COLO829 (cell line): ENCODE measurements at places on chromosomes 11 and 22.
A peak's percentile ranks its signal among the peaks of the same experiment; 100 is the strongest.

DNA sequence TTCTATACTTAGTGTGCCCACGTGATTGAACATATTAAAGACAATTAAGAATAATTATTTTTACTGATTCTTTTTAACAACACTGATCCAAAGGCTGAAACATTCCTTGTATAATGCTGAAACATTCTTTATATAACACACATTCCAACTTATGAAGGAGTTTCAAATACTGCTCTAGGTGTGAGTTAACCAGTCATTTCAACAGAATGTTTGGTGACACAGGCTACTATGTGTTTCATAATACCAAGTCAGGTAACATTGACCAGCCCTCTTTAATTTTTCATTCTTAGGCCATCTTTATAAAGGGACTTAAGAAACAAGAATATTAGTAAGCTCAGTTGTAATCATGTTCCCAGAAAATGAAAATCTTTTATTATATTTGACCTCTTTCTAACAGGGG, 136.6 kb downstream of the ELP4 start:
- no peak for DNase-seq

DNA sequence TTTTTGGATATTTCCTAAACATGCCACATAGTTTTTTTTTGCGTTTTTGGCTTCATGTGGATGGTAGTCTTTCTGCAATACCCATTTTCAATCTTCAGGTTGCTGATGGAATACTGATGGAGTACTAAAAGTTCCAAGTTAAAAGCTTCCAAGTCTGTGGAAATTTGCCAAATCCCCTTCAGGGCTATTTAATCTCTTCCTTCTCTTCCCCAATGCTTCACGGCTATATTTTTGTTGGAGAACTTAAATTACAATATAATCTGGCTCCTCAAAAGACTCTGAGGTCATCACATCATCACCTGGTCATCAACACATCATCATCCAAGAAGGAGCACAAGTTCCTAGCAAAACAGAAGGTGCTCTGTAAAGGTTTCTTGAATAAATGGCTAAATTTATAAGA, 881.0 kb upstream of the TENM4 start:
- no peak for DNase-seq

DNA sequence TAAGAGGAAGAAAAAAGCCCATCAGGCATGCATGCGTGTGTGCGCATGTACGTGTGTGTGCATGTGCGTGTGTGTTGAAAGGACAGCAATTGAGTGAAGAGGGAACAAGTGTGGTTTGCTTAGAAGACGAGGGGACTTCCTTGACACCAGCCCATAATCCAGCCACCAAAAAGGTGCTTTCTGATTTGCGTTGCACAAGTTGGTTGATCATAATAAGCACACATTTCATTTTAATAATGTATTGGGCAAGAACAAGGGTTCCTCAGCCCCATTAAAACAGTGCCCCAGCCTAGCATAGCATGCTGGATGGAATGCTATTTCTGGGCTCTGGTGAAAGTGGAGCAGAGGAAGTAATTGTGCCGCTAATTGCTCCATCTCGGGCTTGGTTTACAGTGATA, 493.2 kb downstream of the MIAT start:
- DNase-seq = no peak

GRCh38 chr22:43951391-43951790, 3.9 kb upstream of the SAMM50 start:
- DNase-seq = no peak

GRCh38 chr11:115944596-115944995, 440.4 kb upstream of the CADM1 start:
- no peak for DNase-seq

GRCh38 chr22:44128958-44129618, 51.6 kb upstream of the PARVG start:
- no peak for DNase-seq

DNA sequence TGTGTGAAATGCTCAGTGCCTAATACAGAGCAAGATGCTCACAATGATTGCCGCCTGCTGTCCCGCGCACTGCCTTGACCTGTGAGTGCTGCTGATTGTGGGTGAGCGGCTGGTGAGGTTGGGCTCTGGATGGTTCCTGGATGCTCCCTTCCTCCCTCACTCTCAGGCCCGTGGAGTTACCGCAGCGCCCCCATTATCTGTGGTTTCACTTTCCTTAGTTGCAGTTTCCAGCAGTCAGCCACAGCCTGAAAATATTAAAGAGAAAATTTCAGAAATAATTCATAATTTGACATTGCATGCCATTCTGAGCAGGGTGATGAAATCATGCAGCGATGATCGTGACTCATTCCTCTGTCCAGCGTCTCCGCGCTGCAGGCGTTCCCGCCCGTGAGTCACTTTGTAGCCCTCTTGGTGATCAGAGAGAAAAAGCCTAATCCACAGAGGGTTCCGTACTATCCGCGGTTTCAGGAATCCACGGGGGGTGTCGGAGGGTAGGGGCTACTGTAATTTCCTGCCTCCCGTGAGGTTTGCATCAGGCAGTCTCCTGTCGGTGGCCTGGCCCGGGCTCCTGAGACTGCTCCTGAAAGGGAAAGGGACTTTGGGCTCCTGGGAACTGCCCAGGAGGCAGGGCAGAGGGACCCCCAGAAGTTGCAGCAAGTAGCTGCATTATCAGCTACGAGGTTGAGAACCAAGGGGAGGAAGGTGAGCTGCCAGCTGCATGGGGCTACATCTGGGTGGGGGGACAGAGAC, 10.6 kb downstream of the RPL3 start:
- DNase-seq = peak; percentile 81

DNA sequence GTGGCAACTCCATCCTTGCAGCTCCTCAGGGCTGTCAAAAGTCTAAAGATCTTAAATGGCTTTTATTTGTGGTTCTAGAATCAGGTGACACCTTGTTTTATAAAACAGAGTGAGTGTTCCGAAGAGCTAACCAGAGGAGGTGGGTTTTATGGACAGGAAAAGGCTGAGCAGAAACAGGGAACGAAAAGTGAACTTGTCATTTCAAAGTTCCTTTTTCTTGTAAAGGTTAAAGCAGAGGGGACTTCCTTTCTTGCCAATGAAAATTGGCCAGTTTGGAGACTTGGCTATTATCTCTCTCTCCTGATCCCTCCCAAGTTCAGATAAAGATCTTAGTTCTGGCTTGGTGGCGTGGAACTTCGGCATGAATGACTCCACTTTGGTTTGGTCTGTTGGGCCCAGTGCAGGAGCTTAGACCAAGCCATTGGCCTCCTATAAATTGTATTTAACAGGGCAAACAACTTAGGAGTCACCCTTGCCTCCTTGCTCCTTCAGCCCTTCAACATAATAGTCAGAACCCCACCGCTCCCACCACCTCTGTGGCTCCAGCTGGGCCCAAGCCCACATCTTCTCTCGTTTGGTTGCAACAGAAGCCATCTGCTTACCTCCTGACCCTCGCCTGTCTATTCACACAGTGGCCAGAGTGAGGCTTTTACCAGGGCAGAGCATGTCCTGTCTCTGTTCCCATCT, 102.4 kb upstream of the THY1 start:
- no peak for DNase-seq

GRCh38 chr11:113952070-113952469, 22.8 kb upstream of the HTR3A start:
- no peak for DNase-seq

DNA sequence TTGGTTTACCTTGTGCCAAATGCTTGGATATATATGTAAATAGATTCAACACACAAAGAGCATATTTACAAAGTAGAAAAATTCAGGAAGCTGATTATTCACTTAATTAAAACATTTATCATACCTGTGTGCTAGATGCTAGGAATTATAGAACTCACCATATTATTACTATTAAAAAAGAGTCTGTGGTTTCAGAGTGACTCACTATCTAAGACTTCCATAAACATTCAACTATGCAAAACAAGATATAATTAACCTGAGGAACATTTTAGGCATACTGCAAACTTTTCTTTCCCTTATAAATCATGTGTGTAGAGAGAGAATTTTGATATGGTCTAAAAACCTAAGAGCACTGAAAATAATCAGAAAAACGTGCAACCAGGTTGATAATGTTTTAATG, 27.3 kb downstream of the CTSC start:
- no peak for DNase-seq

DNA sequence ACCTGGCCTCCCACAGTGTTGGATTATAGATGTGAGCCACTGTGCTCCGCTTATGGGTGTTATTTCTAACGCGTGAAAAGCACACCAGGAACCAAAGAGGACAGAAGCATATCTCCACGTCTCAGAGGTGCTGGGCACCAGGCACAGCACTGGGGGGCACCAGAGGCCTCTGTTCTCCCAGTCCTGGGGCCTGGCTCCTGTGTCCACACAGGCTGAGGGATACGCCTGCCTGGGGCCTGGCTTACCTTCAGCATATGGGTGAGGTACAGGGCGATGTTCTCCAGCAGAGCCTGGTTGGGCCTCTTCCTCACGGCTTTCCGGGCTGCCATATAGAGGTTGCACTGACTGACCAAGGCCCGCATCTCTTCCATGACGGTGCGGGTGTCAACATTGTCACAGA, 24.7 kb upstream of the NAP1L4 start:
- no peak for DNase-seq

DNA sequence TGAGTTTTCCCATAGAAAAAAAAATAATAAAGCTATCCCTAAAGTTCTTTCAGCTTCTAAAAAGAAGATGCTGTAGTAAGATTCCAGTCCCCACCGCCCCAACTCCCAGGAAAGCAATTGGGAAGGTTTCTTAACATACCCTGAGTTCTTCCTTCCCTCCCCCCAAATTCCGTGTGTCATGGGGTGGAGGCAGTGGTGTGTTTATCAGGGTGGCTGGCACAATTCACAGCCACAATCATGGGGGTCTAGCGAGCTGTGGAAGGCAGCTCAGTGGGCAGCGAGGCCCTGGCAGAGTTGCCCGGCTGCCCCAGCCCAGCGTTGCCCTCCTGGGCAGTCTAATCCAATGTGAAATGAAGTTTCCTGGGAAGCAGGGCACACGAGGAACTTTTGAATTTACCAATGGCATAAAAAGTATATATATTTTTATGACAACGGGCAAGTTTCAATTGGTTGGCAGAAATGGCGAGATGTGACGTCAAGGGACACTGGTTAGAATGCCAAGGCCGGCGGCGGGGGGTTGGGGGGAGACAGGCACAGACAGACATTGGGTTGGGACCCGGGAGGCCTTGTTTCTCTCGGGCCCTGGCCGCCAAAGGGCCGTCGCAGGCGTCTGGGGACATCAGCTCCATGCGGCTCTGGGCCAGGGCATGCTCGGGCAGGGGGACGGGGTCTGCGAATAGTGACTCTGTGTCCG, 80.7 kb upstream of the PPARA start:
- DNase-seq = peak; percentile 85

DNA sequence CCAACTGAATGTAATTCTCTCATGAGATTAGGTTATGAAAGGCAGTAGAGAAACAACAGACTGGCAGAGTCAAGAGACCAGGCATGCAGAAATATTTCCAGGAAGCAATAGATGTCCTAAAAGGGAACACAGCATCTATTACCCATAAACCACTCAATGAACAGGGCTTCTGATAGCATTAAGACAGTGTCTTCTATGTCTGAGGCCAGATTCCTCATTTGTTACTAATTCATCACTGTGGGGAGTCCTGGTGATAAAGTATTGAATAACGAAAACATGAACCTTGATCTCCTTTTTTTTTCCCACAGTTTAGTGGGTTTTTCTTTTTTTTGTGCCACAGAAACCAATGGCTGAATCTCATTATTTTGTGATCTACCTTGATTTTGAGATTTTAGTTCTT, 339.0 kb downstream of the METTL15 start:
- DNase-seq = peak; percentile 37

DNA sequence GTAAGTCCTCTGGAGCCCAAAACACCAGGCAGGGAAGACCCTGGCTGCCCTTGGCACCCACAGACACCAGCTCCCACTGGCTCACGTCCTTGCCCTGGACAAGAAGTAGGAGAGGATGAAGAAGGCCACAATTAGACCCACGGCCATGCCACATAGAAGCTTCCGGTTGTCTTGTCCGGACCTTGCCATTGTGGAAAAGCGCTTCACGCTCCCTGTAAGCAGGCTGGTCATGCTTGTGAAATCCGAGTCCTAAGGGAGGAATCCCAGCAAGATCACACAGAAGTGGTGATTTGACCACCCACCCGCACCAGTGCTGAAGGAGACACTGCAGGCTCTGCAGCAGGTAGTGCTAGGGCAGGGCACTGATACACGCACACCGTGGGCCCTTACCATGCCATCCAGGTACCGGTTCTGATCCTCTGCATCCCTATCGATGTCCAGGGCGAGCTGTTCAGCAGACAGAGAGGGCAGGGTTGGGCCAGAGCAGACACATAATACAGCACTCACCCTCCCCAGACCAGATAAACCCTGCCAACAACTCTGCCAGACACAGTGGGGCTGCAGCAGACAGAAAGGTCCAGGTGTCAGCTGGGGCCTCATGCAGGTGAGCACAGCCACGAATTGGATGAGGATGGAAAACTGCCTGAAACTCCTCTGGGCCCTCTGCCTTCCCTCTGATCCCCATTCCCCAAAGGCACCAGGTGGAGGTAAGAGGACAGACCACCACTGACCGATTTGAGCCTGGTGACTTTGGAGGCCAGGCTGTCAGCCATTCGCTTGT, 1.8 kb downstream of the BET1L start:
- DNase-seq = no peak

DNA sequence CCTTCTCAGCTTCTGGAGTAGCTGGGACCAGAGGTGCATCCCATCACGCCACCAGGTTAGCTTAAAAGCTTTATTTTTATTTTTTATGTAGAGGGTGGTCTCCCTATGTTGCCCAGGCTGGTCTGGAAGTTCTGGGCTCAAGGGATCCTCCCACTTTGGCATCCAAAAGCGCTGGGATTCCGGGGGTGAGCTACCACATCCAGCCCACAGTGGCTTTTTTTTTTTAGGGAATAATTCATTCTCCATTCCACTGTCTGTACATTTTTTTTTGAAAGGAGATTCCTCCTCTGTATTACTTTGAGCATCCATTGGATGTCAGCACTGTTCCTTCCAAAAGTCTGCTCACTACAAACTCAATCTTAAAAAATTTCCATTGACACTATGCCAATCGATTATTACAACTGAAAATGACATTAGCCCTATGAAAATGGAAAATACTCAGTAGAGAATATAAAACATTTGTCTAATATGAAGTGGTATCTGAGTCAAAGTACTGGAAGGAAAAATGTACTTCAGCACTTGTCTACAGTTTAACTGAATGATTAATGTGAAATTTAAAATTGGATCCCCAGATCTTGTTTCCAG, 1.3 kb upstream of the LPXN start:
- peak; percentile 45 for DNase-seq

GRCh38 chr11:44624761-44625221, 59.3 kb downstream of the CD82 start:
- DNase-seq = no peak
